Sigmoid colon (tissue), 7 donors: ENCODE measurements at places on chromosomes 13 and 19. TPM values are rescaled to one million over a fixed set of nuclear protein-coding genes. Genes with fewer than 3 reads are reported as not detected.

Gene KLK14
- not detected for total RNA-seq

- H3K27ac ChIP-seq = no peak overlapping the region
- no peaks in the 10 kb centered on the region for H3K27me3 ChIP-seq
- H3K4me1 ChIP-seq = no peaks in the 10 kb centered on the region
- no peak overlapping the region for H3K4me3 ChIP-seq
- no peak for DNase-seq
Measured at GRCh38 chr13:97517967-97518366, 84.0 kb downstream of the RAP2A start.

DNA sequence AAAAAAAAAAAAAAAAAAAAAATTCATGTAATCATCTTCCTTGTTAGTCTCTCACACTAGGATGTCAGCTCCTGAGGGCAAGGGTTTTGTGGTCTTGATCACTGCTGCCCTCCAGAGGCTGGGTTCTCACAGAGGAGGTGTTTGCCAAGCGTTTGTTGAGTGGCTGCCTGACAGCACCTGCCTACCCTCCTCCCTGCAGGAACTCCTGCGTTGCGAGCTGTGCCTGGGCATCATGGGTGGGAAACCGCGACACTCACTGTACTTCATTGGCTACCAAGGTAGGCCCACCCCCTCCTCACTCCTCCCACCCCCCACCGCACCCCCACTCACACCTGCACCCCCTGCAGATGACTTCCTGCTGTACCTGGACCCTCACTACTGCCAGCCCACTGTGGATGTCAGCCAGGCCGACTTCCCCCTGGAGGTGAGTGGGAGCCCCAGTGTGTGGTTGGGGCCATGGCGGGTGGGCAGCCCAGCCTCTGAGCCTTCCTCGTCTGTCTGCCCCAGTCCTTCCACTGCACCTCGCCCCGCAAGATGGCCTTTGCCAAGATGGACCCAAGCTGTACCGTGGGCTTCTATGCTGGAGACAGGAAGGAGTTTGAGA, 8.1 kb downstream of the ATG4D start:
- no peaks in the 10 kb centered on the region for H3K27me3 ChIP-seq
- DNase-seq = no peak
- H3K36me3 ChIP-seq = peaks cover 23% of the 10 kb centered on the region
- no peak overlapping the region for H3K27ac ChIP-seq

DNA sequence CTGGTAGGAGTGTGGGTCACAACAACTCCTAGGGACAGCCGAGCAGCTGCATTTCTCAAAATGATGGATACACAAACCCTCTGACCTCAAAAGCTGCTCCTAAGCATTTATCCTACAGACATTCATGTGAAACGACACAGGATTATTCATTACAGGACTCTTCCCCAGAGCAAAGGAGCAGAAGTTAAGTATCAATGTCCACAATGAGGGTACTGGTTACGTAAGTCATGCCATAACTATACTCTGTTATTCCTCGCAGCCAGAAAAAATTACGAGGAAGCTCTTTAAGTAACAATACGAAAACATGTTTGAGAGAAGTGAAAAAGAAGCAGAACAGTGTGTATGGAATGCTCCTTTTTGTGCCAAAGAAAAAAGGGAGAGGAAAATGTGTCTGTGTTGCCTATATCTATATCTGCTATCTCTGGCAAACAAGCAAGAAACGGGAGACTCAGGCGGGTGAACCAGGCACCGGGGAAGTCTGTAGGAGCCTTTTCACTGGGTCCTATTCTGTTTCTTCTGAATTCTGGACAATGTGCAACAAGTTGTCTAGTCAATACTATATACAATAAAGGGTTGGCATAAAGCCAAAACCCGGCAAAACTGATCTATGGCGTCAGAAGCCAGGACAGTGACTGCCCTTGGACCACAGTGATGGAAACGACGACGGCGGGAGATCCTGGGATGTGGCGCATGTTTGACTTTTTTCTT, 1.3 kb downstream of the ISOC2 start:
- peak overlapping the region; percentile 81 for H3K4me3 ChIP-seq
- H3K36me3 ChIP-seq = no peaks in the 10 kb centered on the region
- H3K27me3 ChIP-seq = no peaks in the 10 kb centered on the region
- peaks cover 31% of the 10 kb centered on the region for H3K4me1 ChIP-seq
- no peak for DNase-seq

GRCh38 chr13:60448907-60449510, 52.0 kb downstream of the TDRD3 start:
- no peak overlapping the region for H3K4me3 ChIP-seq
- no peaks in the 10 kb centered on the region for H3K27me3 ChIP-seq
- no peaks in the 10 kb centered on the region for H3K36me3 ChIP-seq
- H3K4me1 ChIP-seq = no peaks in the 10 kb centered on the region

DNA sequence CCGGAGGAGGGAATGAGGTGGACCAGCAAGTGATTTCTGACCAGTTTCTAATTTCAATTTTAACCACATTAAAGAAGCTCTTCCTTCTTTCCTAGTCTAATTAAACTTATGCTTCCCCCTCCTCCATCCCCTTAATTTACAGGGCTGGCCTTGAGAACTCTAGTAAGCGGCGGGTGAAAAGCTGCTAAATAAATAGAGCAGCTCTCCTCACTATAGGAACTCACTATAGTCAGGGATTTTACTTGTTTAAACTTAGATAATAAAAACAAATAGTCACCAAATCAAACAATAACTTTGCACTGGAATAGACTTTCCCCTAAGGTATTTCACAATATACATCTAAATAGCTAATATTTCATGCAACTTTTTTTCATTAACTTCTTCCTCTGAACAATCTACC, 1838.2 kb upstream of the PRR20A start:
- no peaks in the 10 kb centered on the region for H3K4me1 ChIP-seq
- H3K27me3 ChIP-seq = no peaks in the 10 kb centered on the region
- DNase-seq = no peak
- no peak overlapping the region for H3K4me3 ChIP-seq
- no peaks in the 10 kb centered on the region for H3K36me3 ChIP-seq

DNA sequence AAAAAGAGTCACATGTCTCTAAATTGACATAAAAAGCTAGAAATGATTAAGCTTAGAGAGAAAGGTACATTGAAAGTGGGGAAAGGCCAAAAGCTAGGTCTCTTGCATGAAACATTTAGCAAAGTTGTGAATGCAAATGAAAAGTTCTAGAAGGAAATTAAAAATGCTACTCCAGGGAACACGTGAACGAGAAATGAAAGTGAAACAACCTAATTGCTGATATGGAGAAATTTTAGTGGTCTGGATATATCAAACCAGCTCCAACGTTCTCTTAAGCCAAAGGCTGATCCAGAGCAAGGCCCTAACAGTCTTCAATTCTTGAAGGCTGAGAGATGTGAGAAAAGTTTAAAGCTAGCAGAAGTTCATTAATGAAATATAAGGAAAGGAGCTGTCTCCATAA, 419.8 kb downstream of the SLITRK6 start:
- H3K36me3 ChIP-seq = no peaks in the 10 kb centered on the region
- H3K4me3 ChIP-seq = no peak overlapping the region
- H3K27me3 ChIP-seq = no peaks in the 10 kb centered on the region
- H3K4me1 ChIP-seq = no peaks in the 10 kb centered on the region

DNA sequence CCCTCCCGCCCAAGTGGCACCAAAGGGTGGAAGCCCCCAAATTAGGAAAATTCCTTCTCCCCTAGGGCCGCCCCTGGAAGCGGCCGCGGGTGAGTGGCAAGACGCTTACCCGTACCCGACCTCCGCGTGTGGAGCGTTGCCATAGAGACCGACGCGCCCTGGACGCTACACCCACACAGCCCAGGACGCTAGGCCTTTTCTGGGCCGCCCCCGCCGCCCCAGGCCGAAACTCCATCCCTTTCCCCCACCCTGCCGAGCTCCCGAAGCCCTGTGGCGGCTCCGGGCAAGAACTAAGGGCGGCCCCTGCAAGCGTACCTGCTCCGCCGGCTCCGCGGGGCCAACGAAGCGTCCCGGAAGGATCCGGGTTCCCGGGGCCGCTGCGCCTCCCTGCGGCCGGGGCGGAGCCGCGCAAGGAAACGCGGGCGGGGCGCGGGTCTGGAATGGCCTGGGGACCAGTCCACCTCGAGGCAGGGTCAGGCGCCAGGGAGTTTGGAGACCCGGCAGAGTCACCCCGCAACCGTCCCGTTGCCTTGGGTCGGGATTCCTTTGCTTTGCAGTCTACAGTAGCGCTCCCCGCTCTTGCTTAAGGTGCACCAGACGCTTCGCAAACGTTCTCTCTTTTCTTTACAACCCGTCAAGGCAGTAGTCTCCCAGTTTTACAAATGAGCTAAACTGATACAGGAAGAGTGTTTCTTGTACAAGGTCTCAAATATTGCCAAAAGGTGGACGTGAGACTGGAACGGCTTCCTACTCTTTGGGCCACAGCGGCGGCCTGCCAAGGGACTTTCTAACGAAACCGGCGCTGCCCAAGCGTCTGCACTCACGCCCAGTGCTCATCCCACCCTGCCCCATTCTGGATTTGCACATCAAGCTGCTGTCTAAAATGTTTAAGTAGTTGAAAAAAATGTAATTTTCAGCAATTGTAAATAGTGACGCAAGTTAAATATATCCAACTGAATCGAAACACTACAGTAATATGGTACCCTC, at the start of gene NEK5:
NEK5 (minus strand) TSS at position 360 of the 987 bp plus-strand sequence. CDS start 1,591 bp downstream, outside the sequence.
- peak within 1 kb of the TSS; percentile 57 for H3K4me3 ChIP-seq
- peaks cover 22% of the 10 kb centered on the region for H3K4me1 ChIP-seq
- H3K27ac ChIP-seq = peak within 1 kb of the TSS; percentile 65
- H3K36me3 ChIP-seq = no peaks in the 10 kb centered on the region

Gene CYP4F2
- not detected for total RNA-seq

DNA sequence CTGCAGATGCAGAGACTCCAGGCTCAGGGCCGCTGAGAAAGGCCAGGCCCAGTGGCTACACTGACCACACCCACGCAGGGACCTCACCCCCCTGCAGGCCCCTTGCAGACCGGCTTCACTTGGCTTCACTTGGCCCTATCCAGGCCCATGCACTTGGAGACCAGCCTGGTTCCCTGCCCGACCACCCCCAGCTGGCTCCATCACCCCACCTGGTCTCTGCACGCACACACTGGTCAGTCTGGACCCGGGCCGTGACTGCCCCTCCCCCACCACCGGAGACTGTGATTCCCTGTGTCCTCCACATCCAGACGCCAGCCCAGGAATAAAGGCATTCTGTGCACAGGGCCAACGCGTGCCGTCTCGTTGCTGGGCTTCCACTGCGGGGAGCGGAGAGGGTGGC, 4.9 kb upstream of the EBI3 start:
- H3K4me3 ChIP-seq = no peak overlapping the region
- H3K27me3 ChIP-seq = peaks cover 6% of the 10 kb centered on the region
- no peaks in the 10 kb centered on the region for H3K4me1 ChIP-seq
- no peaks in the 10 kb centered on the region for H3K36me3 ChIP-seq
- H3K27ac ChIP-seq = no peak overlapping the region
- no peak for DNase-seq

- DNase-seq = peak; percentile 85
- H3K4me1 ChIP-seq = peaks cover 64% of the 10 kb centered on the region
- no peaks in the 10 kb centered on the region for H3K36me3 ChIP-seq
- peak overlapping the region; percentile 64 for H3K27ac ChIP-seq
- H3K27me3 ChIP-seq = no peaks in the 10 kb centered on the region
Measured at GRCh38 chr13:44311011-44311780, 62.4 kb upstream of the SERP2 start.

Gene SYNGR4
- not detected for total RNA-seq

GRCh38 chr19:30783936-30784335, 411.8 kb downstream of the ZNF536 start:
- H3K36me3 ChIP-seq = no peaks in the 10 kb centered on the region
- H3K27ac ChIP-seq = no peak overlapping the region
- no peaks in the 10 kb centered on the region for H3K27me3 ChIP-seq
- DNase-seq = no peak
- H3K4me1 ChIP-seq = no peaks in the 10 kb centered on the region

Gene CYP2F1
- total RNA-seq = not detected

Gene ZNF98
- total RNA-seq = 1.8 TPM

- no peaks in the 10 kb centered on the region for H3K4me1 ChIP-seq
- H3K36me3 ChIP-seq = no peaks in the 10 kb centered on the region
- no peak overlapping the region for H3K4me3 ChIP-seq
Measured at GRCh38 chr19:8081569-8082550, 29.3 kb downstream of the CCL25 start.

Gene LYPD5
- total RNA-seq = 0.83 TPM

Gene OR10H1
- not detected for total RNA-seq

- H3K4me3 ChIP-seq = no peak overlapping the region
- peaks cover 13% of the 10 kb centered on the region for H3K4me1 ChIP-seq
- peak; percentile 75 for DNase-seq
- peaks cover 20% of the 10 kb centered on the region for H3K27me3 ChIP-seq
- no peaks in the 10 kb centered on the region for H3K36me3 ChIP-seq
Measured at GRCh38 chr19:30669329-30670010, 297.3 kb downstream of the ZNF536 start.

Gene PINLYP
- 21.0 TPM for total RNA-seq

DNA sequence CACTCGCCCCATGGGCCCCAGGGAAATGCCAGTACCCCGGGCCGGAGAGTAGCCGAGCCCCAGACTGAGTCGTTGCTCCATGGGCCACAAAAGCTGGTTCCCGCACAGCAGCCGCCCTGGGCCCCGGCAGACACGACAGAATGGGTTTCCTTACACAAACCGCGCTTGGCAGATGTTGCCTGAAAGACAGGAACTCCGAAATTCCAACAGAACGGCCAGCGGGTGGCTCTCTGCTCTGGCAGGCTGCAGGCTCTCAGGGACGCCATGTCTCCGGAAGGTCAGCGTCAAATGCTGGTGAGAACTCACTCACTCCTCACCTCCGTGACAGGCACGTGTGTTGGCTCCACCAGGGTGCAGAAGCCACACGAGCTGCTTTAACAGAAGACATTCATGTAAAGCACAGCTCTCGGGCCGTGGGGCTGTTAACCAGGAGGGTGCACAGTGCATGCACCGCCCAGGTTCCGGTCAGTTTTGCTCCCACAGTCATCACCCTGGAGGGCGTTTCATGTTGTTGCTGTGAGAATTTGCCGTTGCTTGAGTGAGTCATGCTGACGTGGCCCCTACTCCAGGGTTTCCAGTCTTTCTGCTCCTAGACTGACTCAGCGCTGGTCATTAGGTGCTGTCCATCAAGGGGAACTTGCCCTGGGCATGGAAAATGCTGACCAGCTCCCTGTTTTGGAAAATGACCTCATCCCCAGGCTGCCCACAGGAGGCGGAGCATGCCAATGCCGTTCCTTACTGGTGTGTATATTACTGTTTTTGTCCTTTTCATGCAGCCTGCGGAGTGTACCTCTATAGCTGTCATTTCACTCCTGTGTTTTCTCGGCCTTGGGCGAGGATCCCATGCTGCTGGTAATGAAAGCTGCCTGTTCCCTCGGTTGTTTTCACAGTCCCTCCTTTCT, 44.8 kb downstream of the ANKRD10 start:
- DNase-seq = peak; percentile 96
- no peaks in the 10 kb centered on the region for H3K36me3 ChIP-seq
- H3K4me3 ChIP-seq = peak overlapping the region; percentile 25
- peak overlapping the region; percentile 78 for H3K27ac ChIP-seq
- peaks cover 25% of the 10 kb centered on the region for H3K4me1 ChIP-seq

Gene PRR20A
- not detected for total RNA-seq

Gene ZNF222
- total RNA-seq = 1.9 TPM

- no peak overlapping the region for H3K4me3 ChIP-seq
- peaks cover 63% of the 10 kb centered on the region for H3K36me3 ChIP-seq
- H3K4me1 ChIP-seq = no peaks in the 10 kb centered on the region
- peak; percentile 89 for DNase-seq
- no peaks in the 10 kb centered on the region for H3K27me3 ChIP-seq
Measured at GRCh38 chr19:16429066-16429758, 42.6 kb downstream of the EPS15L1 start.

GRCh38 chr19:1997353-1998233, 17.9 kb downstream of the BTBD2 start:
- H3K4me3 ChIP-seq = no peak overlapping the region
- no peak for DNase-seq
- H3K27ac ChIP-seq = no peak overlapping the region
- H3K27me3 ChIP-seq = no peaks in the 10 kb centered on the region

Gene C1QTNF9
- total RNA-seq = 2.2 TPM
